ENCODE measurements at places on chromosomes 3 and 15. TPM values are rescaled to one million over a fixed set of nuclear protein-coding genes. Genes with fewer than 3 reads are reported as not detected.

- no peak for DNase-seq
Measured at GRCh38 chr3:161333696-161334095, 37.6 kb downstream of the SPTSSB start.

GRCh38 chr15:81312790-81313543, 11.0 kb downstream of the STARD5 start:
- DNase-seq: peak; percentile 99

GRCh38 chr3:123809597-123809996, 74.5 kb downstream of the MYLK start:
- DNase-seq: peak; percentile 84

DNA sequence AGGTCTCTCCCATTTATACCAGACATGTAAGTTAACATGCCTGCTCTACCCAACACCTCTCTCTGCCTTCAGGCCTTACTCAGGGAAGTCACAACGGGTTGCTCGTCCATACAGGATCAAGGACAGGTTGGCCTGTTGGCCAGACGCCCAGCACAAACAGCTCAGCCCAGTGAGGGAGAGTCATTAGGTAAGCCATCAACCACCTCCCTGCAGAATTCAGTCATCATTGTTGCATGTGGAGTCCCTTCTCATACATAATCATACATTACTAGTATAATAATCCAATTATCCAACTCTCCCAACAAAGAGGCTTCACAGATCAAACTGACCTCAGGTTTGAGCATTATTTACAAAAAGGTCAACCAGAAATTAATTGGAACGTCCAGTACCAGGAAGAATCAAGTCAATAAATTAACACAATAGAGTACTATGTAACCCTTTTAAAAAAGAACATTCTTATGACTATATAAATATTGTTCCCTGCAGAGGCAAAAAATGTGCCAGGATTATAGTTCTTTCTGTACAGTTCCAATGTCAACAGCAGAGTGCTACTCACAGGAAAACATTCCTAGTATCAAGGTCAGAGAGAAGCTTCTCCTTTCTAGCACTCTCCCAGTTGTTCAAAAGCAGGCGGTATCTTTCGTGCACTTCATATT, 33.2 kb downstream of the HOMER2 start:
- DNase-seq: no peak

DNA sequence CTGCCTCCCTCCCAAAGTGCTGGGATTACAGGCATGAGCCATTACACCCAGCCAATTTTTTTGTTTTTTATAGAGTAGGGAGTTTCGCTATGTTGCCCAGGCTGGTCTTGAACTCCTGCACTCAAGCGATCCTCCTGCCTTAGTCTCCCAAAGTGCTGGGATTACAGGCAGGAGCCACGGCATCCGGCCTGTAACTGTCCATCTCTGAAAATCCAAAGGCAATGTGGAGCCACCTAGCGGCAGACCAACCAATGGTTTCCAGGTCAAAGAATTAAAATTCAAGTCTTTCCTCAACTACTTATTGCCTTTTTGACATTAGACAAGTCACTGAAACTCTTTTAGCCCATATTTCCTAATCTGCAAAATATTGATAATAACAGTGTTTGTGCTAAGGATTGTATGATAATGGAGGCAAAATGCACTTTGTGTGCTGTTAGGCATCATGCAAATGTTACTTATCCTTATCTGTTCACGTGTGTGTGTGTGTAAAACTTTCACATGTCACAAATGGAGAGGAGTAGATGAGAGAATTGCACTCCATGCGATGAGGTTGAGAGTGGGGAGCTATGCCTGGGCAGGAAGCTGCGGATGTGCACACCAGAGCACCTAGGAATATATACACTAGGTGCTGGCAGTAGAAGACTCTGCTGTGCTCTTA, 48.7 kb downstream of the COL8A1 start:
- DNase-seq: peak; percentile 74

DNA sequence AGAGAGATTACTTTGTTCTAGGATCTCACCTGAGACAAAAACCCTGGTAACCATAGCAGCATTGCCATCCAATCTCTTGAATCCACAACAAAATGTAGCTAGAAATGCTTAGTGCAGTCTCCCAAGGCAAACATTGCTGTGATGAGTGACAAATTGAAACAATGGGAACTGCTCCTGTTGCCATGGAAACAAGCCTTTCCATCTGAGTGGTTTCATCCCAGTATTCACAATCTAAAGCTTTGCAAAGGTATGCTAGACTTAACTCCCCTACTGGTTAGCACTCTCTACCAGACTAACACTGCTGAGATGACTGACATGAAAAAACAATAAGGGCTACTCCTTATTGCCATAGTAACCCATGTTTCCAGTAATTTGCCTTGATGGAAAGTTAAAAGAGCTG, 172.6 kb upstream of the CNTN3 start:
- DNase-seq: no peak

DNA sequence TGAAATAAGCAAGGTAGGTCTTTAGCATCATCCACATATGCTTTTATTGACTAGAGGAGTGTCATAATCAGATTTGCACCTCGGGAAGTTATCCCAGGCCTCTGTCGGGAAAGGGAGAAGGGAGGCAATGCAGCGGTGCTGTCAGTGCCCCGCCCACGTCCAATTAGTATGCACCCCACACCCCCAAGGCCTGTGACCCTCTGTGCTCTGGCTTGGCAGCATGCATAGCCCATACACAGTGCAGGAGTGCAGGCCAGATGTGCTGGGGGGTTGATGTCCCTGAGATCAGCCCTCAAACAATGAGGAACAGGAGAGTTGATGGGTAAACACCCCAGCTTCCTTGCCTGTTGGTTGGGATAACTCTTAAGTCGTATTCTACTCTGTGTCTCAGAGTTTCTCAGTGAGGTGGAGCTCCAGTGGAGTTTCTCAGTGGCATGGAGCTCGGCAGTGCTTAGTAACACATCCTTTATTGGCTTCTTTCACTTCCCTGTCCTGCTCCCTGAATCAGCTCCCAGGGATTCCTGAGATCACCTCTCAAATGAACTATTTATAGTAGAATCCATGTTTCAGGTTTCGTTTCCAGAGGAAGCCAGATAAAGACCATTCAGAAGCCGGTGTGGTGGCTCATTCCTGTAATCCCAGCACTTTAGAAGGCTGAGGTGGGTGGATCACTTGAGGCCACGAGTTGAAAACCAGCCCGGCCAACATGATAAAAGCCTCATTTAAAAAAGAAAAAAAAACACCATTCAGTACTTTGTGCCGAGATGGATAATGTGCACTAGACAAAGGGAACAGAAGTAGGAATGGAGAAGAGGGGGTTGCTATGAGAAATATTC, 26.7 kb upstream of the NDUFB4 start:
- DNase-seq: peak; percentile 32

DNA sequence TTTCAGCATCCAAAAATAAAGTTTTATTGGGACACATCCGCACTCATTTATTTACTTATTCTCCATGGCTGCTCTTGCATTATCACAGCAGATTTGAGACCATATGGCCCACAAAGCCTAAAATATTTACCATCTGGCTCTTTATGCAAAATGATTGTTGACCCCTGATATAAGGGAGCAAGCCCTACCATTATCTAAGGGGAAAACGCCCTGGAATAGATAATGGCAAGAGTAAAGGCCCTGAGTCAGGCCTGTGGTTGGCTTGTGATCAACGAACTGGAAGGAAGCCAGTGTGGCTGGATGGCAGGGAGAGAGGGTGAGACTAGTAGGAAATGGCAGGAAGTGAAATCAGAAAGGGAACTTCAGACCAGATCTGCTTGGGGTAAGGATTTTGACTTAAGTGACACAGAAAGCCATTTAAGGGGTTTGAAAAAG, 24.6 kb upstream of the DMXL2 start:
- DNase-seq: peak; percentile 43

GRCh38 chr3:14913071-14913925, 34.1 kb upstream of the NR2C2 start:
- DNase-seq: no peak

GRCh38 chr3:73398084-73398483, 226.7 kb downstream of the PDZRN3 start:
- DNase-seq: no peak

- DNase-seq: no peak
Measured at GRCh38 chr15:74580538-74581350, 34.9 kb upstream of the CLK3 start.

GRCh38 chr3:13509816-13510192, 29.7 kb downstream of the HDAC11 start:
- DNase-seq: no peak

- DNase-seq: no peak
Measured at GRCh38 chr15:60704717-60705116, 225.8 kb upstream of the ICE2 start.

DNA sequence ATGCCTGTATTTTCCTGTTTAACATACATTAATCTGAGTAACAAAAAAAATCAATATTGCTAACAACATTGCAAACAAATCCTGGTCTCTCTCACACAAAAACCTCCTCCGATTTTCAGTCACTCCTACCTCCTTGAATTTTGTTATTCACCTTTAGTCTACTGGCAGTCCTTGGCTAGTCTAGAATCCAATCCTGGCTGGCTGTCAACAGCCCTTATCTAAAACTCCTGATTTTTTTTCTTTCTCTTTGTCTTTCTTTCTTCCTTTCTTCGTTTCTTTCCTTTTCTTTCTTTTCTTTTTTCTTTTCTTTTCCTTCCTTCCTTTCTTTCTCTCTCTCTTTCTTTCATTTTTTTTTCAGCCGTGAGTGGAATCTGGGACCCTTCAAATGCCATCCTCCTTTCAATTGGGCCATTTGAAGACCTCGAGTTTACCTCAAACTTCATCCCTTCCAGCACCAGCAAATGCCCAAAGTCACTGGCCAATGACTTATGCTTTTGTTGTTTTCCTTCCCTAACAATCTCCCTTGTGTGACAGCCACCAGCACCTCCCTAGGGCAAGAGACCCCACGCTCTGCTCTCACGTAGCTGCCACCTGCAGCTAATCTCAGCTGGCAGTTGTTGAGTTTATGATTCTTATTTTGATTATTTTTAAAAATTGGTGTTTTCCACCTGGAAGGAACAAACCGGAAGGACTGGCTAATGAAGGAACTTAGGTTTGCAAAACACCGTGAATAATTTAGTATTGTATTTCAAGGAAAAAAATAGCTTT, 6.8 kb upstream of the ONECUT1 start:
- no peak for DNase-seq

PLXNB1 gene
- 5.2 TPM for total RNA-seq

TPRA1 gene
- 17.9 TPM for total RNA-seq

C3orf49 gene
- not detected for total RNA-seq

SYNM gene
- total RNA-seq: 5.0 TPM

RBM5 gene
- 122 TPM for total RNA-seq

CCR4 gene
- total RNA-seq: not detected

RAP2B gene
- total RNA-seq: 18.1 TPM

EFCAB12 gene
- under 0.01 TPM for total RNA-seq
